ENCODE measurements at places on chromosomes 7 and 10.

GRCh38 chr7:129889133-129889844 lies 63.5 kb downstream of the UBE2H start:
- DNase-seq: no peak

DNA sequence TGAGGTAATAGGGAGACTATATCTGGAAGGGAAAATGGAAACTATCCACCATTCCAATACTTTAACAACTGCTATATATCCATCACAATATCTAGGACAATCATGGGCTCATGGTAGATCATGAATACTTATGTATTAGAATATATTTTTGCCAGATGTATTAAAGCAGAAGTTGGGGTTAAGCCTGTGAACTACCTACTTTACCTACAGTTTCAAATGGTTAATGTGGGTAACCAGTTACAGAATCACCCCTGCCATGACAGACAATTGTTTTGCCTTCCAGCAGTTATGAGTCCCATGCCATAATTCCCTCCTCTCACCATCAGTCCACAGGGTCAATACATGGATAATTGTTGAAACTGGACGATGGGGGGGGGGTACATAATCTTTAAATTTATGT lies 29.9 kb upstream of the RAPGEF5 start:
- no peak for DNase-seq

DNA sequence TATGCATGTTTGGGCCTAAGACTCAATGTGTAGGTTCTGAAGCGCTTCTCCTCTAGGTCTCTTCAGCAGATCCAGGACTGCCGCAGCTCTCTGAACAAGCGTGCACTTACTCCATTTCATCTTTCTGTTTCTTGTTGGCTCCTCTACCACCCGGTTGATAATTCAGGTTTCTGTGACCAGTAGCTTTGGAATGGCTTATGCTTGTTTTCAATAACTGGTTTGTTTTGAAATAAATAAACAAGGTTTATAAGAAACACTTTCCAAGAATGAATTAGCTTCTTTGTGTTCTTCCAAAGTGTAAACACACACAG lies 1.5 kb downstream of the MDFIC start:
- no peak for DNase-seq

DNA sequence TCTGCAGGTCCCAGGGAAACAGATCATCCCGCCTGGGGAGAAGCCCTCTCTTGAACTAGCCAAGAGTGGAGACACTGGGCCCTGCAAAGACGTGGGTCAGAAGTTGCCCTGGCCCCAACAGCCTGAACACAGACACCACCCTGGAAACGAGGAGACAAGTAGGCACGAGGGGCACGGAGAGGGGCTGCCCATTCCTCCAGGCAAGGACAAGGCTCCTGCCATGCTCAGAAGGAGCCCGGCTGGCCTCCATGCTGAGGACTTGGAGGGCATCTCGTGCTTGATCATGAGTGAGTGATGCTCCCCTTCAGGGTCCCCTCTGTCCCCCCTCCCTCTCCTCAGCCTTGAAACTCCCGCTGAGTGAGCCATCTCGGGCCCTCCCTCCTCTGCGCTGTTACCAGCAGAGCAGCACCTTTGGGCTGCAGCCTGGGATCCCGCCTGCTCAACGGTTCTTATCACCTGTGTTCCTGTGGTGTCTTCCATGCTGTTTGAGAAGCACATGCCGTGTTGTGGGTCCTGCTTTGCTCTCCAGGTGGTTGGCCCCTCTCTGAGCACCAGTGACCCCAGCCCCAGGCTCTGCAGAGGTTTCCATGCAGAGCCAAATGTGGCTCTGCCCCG lies 544.3 kb downstream of the TCERG1L start:
- DNase-seq: no peak

- DNase-seq: no peak
Observed at GRCh38 chr7:142771353-142771723, 568 bp downstream of the PRSS2 start.

DNA sequence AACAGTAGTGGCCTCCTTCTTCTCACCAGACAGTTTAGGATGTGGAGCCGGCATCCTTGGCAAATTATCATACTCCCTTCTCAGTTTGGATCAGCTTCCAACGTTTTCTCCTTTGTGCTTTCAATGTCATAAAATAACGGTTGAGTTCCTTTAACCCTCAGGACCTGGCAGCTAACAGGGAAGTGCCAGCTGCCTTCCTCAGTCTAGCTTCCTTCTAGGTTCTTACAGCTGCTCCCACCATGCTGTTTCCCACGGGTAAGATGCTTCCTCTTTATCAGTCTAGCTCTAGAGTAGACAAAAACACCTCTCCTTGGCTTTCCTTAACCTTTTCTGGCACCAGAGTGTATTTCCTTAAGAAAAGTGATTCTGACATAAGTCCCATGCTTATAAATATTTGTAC lies 33.2 kb downstream of the BLVRA start:
- DNase-seq: no peak

DNA sequence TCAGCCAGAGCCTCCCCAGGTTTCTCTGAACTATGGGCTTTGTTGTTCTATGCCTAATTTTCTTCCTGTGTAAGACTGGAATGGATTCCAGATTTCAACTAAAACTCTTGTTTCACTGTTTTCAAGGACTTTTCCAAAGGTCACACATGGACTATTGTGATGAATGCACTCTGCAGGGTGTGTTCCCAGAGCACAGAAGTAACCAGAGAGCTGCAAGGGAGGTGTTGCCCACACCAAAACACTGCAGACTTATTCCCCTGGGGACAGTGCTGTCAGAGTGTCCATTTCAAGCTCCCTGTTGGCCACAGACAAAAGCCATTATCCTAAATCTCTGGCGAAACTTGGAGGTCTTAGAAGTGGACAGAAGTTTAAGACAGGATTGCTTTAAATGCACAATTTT lies 231.6 kb downstream of the TRIL start:
- no peak for DNase-seq

GRCh38 chr7:1899196-1899595 lies 229.1 kb downstream of the ELFN1 start:
- no peak for DNase-seq

DNA sequence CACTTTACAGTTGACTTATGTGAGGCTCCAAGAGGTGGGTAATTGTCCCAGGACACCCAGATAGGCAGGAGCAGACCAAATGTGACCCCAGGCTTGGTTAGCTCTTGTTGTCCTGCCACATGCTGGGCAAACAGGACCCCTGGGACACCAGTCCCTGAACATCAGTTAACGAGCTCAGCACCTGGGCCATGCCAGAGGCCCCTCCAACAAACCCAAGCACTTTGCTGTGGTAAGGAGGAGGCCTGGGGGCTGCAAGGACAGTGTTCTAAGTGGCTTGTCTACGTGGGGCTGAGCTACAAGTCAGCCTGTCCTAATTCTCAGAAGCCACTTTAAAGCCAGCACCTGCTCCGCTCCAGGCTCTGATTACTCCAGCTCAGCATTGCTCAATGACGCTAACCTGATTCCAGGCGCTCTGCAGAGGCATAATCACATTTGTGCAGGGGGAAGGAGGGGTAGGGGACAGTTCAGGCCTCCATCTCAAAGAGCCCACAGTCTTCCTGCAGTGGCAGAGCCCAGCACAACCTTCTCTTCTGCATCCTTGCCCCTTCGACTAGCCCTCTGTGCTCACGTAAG lies 57.2 kb downstream of the DDC start:
- no peak for DNase-seq

DNA sequence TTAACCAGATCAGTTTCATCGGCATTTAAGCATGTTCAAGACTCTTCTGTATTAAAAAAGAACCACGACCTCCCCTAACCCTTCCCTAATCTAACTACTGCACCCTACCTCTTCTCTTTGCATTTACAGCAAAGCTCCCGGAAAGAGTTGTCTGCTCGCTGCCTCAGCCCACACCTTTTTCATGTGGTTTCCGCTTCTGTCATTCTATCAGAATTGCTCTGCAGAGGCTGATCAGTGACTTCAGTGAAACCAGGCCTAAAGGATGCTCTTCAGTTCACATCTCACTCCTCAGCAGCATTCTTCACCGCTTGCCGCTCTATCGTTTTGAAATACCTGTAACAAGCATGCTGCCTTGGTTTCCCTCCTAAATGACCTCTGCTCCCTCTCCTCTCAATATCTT lies 160.9 kb downstream of the SDK1 start:
- no peak for DNase-seq

- DNase-seq: no peak
Observed at GRCh38 chr10:3769556-3769955, 15.5 kb downstream of the KLF6 start.

DNA sequence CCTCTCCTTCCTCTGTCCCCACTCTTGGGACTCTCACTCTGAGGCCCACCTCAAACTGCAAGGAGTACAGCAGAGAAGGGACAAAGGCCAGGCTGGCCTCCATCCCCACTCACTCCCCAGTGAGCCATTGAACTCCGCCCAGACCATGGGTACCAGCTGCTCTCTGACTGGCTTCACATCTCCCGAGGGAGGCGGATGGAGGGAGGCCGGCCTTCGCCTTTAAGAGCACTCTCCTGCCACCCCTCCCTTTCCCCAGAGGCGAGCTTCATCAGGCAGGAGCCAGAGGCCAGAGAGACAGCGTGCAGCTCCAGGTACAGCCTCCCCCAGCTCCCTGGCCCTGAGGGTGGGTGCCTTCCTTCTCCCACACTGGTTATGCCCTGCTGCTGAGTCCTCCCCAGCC lies 1.8 kb upstream of the LDB3 start:
- no peak for DNase-seq

- DNase-seq: no peak
Observed at GRCh38 chr10:31087851-31088250, 56.2 kb upstream of the ZNF438 start.

DNA sequence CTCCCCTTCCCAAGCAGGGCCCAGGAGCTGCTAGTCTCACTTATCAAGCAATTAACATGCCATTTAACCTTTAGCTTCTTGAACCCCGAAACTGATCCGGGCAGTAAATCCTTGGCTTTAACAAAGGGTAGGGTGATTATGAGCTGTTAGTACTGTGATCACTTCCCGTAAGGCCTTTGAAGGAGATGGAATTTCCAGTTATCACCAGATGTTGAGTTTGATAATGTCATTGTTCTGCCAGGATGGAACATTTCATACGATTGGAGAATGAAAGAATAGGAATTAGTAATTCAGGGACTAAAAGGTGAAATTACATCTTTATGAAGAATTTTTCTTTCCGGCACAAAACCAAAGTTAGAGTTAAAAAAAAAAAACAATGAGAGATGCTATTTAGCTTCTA lies 570.9 kb upstream of the FOXK1 start:
- no peak for DNase-seq

DNA sequence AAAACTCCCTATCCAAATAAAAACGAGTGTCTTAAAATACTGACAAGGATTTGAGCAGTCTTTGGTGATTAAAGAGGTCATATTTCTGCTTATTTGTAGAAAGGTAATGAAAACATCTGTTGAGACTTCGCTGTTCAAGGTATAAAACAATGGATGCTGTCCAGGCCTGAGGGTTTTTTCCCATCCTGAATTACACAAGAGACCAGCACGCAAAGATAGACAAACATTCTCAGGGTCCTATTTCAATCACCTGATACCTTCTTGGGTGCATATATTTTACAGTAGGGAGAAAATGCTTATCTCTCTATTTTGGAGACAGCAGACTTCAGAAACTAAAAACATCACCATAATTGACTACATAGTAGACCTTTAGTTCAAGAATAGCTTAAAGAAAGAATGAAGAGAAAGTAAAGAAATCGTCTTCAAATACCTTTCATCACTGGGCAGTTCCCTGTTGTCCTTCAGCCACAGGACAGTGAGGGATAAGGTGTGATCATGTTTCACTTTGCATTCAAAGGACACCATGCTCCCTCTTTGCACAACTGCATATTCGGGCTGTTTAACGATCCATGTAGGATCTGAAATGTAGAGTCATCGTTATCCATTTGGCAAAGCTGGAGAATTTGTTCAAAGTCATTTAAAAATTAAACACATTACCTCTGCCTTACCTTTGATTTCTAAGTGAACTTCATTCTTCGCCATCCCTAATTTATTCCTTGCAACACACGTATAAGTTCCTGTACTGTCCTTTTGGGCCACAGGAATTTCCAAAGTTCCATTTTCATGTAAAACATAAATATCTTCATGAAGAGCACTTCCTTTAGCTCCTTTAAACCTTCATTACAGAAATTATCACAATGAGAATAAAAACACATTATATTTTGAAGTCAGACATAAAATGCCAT lies 63.7 kb upstream of the LAMB4 start:
- DNase-seq: no peak

GRCh38 chr7:139776486-139777132 lies 1.2 kb downstream of the HIPK2 start:
- no peak for DNase-seq

- DNase-seq: no peak
Observed at GRCh38 chr7:83708531-83708930, 59.6 kb upstream of the SEMA3E start.

- no peak for DNase-seq
Observed at GRCh38 chr7:106448346-106448991, 163.7 kb upstream of the NAMPT start.

DNA sequence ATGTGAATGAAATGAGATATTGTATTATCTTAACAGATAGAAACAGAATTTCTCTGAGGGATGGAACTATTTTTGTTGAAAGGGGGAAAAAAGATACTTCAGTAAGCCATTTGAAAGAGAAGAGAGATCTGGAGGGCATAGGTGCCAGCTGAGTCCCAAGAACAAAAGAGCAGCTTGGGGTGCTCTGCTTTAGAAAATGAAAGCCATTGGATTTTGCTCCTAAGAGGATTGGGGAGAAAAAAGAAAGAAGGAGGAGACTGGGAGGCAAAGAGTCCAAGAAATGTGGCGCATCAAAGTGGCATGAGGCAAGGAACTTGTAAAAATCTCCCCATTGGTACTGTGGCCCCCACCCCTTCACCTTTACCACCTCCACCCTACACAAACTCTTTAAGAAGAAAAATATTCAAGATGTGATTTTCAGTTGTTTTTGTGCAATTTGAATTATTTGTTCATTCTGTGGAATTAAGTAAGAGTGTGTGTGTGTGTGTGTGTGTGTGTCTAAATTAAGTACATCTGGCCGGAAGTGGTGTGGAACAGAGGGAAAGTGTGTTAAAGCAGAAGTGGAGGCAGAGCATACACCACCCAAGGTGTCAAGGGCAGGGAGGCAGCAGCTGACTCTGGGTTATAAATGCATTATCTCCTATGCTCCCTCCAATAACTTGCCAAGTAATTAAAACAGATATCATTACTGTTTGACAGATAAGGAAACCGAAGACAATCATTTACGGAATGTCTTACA lies 9.9 kb upstream of the GNAI1 start:
- DNase-seq: no peak

DNA sequence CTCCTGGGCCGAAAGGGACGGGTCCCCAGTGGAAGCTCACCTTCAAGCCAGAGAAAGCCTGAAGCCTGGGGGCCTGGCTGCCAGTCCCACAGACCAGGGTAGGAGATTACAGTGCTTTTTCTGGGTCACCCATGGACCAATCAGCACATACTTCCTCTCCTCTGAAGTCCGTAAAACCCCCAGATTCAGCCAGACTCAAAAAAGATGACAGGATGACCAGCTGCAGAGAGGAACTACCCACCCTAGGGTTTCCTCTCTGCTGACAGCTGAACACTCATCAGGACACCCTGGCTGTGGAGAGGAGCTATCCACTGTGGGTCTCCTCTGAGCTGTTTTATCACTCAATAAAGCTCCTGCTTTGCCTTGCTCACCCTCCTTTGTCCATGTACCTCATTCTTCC lies 78.0 kb downstream of the SAMD9 start:
- DNase-seq: no peak

GRCh38 chr10:34124522-34125035 lies 690.5 kb downstream of the PARD3 start:
- no peak for DNase-seq

Data from NCI-H1048 (cell line).